ENCODE measurements at places on chromosomes 2 and 18. TPM values are rescaled to one million over a fixed set of nuclear protein-coding genes. Genes with fewer than 3 reads are reported as not detected.

The CFAP53 gene
- total RNA-seq: 4.7 TPM

The VWA3B gene
- total RNA-seq: 4.0 TPM

The PLCD4 gene
- 2.7 TPM for total RNA-seq

DNA sequence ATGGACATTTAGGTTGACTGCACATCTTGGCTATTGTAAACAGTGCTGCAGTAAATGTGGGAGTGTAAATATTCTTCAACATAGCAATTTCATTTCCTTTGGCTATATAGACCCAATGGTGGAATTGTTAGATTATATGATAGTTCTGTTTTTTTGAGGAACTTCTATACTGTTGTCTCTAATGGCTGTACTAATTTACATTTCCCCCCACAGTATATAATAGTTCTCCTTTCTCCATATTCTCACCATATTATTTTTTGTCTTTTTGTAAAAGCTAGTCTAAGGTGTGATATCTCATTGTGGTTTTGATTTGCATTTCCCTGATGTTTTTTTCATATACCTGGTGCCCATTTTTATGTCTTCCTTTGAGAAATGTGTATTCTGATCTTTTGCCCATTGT, 13.0 kb downstream of the EIF5B start:
- no peak overlapping the region for H3K27ac ChIP-seq
- H3K36me3 ChIP-seq: no peaks in the 10 kb centered on the region
- no peak overlapping the region for H3K4me3 ChIP-seq
- no peaks in the 10 kb centered on the region for H3K4me1 ChIP-seq
- DNase-seq: no peak
- no peaks in the 10 kb centered on the region for H3K27me3 ChIP-seq

The CCDC74B gene
- 31.2 TPM for total RNA-seq

- no peak overlapping the region for H3K27ac ChIP-seq
- no peaks in the 10 kb centered on the region for H3K4me1 ChIP-seq
- no peak for DNase-seq
- H3K4me3 ChIP-seq: no peak overlapping the region
Measured at GRCh38 chr2:169727065-169727464, 6.6 kb upstream of the KLHL23 start.

GRCh38 chr2:83901317-83901716, 557.8 kb downstream of the SUCLG1 start:
- no peaks in the 10 kb centered on the region for H3K27me3 ChIP-seq
- no peaks in the 10 kb centered on the region for H3K4me1 ChIP-seq
- DNase-seq: no peak

GRCh38 chr2:184633726-184634125, 35.4 kb downstream of the ZNF804A start:
- H3K4me3 ChIP-seq: no peak overlapping the region
- H3K36me3 ChIP-seq: no peaks in the 10 kb centered on the region
- H3K27me3 ChIP-seq: no peaks in the 10 kb centered on the region
- no peak for DNase-seq

- H3K4me3 ChIP-seq: no peak overlapping the region
- no peaks in the 10 kb centered on the region for H3K27me3 ChIP-seq
- H3K27ac ChIP-seq: no peak overlapping the region
- H3K36me3 ChIP-seq: no peaks in the 10 kb centered on the region
Measured at GRCh38 chr2:35204323-35204722, 1151.3 kb upstream of the CRIM1 start.

The RAB3GAP1 gene
- 54.6 TPM for total RNA-seq

DNA sequence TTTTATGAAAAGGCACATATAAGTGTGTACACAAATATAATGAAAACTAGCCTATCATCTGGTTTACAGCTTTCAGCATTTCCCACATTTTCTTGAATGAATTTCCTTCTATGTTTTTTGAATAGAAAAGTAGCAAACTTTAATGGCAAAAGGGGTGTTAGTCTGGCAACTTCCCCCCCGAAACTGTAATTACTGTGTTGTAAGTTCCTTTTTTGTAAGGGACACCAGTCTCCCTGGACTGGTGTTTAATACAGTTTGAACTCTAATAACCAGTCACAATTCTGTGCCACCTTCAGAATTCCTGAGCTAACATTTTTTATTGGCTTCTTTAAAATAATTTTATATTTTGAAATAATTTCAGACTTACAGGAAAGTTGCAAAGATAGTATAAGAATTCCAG, 94.2 kb downstream of the ACSL3 start:
- H3K4me3 ChIP-seq: no peak overlapping the region
- DNase-seq: no peak
- no peaks in the 10 kb centered on the region for H3K27me3 ChIP-seq
- H3K36me3 ChIP-seq: no peaks in the 10 kb centered on the region
- no peak overlapping the region for H3K27ac ChIP-seq

- H3K27ac ChIP-seq: no peak overlapping the region
- no peaks in the 10 kb centered on the region for H3K27me3 ChIP-seq
- no peaks in the 10 kb centered on the region for H3K36me3 ChIP-seq
- no peak for DNase-seq
- no peak overlapping the region for H3K4me3 ChIP-seq
Measured at GRCh38 chr2:7755879-7756278, 838.7 kb downstream of the RNF144A start.

The STEAP3 gene
- 25.1 TPM for total RNA-seq

- no peak overlapping the region for H3K27ac ChIP-seq
- no peak overlapping the region for H3K4me3 ChIP-seq
- H3K27me3 ChIP-seq: no peaks in the 10 kb centered on the region
- no peak for DNase-seq
- no peaks in the 10 kb centered on the region for H3K36me3 ChIP-seq
Measured at GRCh38 chr2:104049981-104050380, 803.9 kb upstream of the POU3F3 start.

GRCh38 chr18:13615432-13615861, 110.9 kb downstream of the FAM210A start:
- no peaks in the 10 kb centered on the region for H3K36me3 ChIP-seq
- no peak overlapping the region for H3K4me3 ChIP-seq
- no peaks in the 10 kb centered on the region for H3K4me1 ChIP-seq
- DNase-seq: no peak
- H3K27me3 ChIP-seq: no peaks in the 10 kb centered on the region

GRCh38 chr18:9690418-9691188, 17.5 kb upstream of the RAB31 start:
- DNase-seq: no peak
- no peaks in the 10 kb centered on the region for H3K36me3 ChIP-seq
- no peak overlapping the region for H3K27ac ChIP-seq
- H3K27me3 ChIP-seq: no peaks in the 10 kb centered on the region

The MAL gene
- 3.1 TPM for total RNA-seq

DNA sequence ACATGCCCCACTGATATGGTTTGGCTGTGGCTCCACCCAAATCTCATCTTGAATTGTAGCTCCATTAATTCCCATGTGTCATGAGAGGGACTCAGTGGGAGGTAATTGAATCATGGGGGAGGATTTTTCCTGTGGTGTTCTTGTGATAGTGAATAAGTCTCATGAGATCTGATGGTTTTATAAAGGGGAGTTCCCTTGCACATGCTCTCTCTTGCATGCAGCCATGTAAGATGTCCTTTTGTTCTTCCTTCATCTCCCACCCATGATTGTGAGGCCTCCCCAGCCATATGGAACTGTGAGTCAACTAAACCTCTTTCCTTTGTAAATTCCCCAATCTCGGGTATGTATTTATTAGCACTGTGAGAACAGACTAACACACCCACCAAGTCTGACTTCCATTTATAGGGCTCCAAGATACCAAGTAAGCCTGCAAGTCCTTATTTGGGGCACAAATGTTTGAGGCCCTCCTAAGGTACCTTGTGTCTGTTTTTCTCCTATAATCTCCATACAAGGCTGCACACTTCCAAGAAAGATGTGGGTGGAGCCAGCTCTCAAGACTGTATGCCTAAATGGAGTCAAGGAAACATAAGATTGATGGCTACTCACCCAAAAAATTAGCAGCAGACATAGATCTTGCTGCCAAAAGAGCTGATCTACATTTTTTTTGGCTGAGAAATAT, 364.7 kb downstream of the TXNL1 start:
- H3K36me3 ChIP-seq: no peaks in the 10 kb centered on the region
- H3K27me3 ChIP-seq: no peaks in the 10 kb centered on the region
- H3K4me1 ChIP-seq: no peaks in the 10 kb centered on the region

The FER1L5 gene
- 2.3 TPM for total RNA-seq

- H3K4me3 ChIP-seq: no peak overlapping the region
- H3K27ac ChIP-seq: no peak overlapping the region
- no peaks in the 10 kb centered on the region for H3K4me1 ChIP-seq
- no peaks in the 10 kb centered on the region for H3K36me3 ChIP-seq
- no peak for DNase-seq
Measured at GRCh38 chr2:101625387-101625786, 72.1 kb upstream of the MAP4K4 start.

The OTX1 gene
- 2.0 TPM for total RNA-seq

DNA sequence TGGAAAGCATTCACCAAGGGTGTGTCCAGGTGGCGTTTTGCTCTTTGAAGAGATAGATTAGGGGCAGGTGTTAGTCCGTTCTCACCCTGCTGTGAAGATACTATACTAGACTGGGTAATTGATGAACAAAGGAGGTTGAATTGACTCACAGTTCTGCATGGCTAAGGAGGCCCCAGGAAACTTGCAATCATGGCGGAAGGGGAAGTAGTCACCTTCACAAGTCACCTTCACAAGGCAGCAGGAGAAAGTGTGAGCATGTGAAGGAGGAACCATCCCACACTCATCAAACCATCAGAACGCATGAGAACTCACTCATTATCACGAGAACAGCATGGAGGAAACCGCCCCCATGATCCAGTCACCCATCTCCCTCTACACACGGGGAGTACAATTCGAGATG, 135.7 kb upstream of the NFATC1 start:
- H3K36me3 ChIP-seq: no peaks in the 10 kb centered on the region
- no peak for DNase-seq
- no peaks in the 10 kb centered on the region for H3K4me1 ChIP-seq

The TFPI gene
- total RNA-seq: 19.5 TPM

The FAM237A gene
- not detected for total RNA-seq

GRCh38 chr2:125033871-125034270, 1008.8 kb downstream of the CNTNAP5 start:
- H3K27ac ChIP-seq: no peak overlapping the region
- H3K36me3 ChIP-seq: no peaks in the 10 kb centered on the region
- DNase-seq: no peak
- no peak overlapping the region for H3K4me3 ChIP-seq

The EHD3 gene
- total RNA-seq: 7.2 TPM

GRCh38 chr2:25867396-25868003, 10.8 kb downstream of the ASXL2 start:
- DNase-seq: no peak
- H3K4me1 ChIP-seq: no peaks in the 10 kb centered on the region
- no peaks in the 10 kb centered on the region for H3K36me3 ChIP-seq
- no peak overlapping the region for H3K4me3 ChIP-seq
- no peaks in the 10 kb centered on the region for H3K27me3 ChIP-seq
- no peak overlapping the region for H3K27ac ChIP-seq

DNA sequence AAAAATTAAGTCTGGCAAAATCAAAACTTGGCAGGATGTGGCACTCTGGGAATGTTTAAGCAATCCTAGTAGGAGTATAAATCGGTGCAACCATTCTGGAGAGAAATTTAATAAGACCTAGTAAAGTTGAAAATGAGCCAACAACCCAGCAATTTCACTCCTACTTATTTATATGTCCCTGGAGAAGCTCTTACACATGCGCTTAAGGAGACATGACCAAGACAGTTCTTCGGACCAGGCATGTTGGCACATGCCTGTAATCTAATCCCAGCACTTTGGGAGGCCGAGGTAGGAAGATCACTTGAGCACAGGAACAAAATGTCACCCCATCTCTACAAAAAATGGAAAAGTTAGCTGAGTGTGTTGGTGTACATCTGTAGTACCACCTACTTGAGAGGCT, 374.6 kb upstream of the LYPD1 start:
- no peaks in the 10 kb centered on the region for H3K27me3 ChIP-seq
- no peaks in the 10 kb centered on the region for H3K36me3 ChIP-seq
- no peak for DNase-seq
- no peak overlapping the region for H3K4me3 ChIP-seq

DNA sequence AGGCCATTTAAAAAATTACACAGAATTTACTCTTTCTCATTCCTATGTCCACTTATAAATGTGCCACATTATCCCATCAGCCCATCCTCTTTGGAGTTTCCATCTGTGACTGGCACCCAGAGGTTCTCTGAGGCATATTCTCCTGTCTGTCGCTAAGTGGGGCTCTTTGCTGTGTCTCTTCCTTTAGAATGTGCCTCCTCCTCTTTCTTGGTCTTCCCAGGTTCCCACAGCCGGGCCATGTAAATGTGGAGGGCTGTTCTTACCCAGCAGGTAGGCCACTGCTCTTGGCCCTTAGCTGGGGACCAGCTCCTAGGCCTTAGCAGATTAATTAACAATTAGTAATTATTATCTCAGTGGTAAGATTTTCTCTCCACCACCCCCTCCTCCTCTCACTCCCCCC, 167.0 kb downstream of the INSIG2 start:
- no peak for DNase-seq
- H3K4me1 ChIP-seq: no peaks in the 10 kb centered on the region
- H3K27ac ChIP-seq: no peak overlapping the region
- H3K4me3 ChIP-seq: no peak overlapping the region

- no peaks in the 10 kb centered on the region for H3K27me3 ChIP-seq
- no peaks in the 10 kb centered on the region for H3K4me1 ChIP-seq
- DNase-seq: no peak
- no peaks in the 10 kb centered on the region for H3K36me3 ChIP-seq
Measured at GRCh38 chr2:206488623-206489022, 45.3 kb downstream of the ADAM23 start.

GRCh38 chr18:77380695-77381094, 131.0 kb downstream of the GALR1 start:
- H3K4me3 ChIP-seq: no peak overlapping the region
- no peak for DNase-seq
- H3K36me3 ChIP-seq: no peaks in the 10 kb centered on the region
- H3K27me3 ChIP-seq: no peaks in the 10 kb centered on the region
- H3K4me1 ChIP-seq: no peaks in the 10 kb centered on the region

DNA sequence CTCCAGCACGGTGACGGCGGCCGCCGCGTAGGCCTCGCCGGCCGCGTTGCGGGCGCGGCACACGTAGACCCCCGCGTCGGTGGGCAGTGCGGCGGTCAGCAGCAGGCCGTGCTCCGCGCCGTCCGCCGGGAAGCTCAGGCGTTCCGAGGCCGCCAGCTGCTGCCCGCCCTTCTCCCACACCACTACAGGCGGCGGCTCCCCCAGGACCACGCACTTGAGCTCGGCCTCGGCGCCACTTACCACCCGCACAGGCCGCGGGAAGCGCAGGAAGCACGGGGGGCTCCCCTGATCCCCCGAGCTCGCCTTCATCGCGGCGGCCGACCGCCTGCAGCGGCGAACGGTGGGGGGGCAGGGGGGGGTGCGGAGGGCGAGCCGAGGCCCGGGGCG, 422 bp downstream of the OBSL1 start:
- DNase-seq: no peak
- peak overlapping the region; percentile 63 for H3K4me3 ChIP-seq
- H3K4me1 ChIP-seq: no peaks in the 10 kb centered on the region

DNA sequence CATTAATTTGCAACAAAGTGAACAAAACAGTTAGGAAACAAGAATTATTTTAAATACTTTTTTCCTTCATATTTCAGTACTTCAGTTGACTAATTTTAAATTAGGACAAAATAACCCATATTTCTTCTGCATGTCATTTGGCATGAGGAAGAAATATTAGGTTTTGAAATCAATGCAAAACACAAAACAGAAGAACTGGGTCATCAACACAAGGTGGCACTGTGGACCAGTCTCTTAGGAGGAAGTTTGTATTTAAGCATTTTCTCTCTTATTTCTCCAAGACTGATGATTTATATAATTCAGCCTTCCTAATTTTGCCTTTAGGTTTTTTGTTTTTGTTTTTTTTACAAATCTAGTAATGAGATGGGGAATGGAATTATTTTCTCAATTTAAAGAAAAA, 352.8 kb upstream of the KCNH7 start:
- no peaks in the 10 kb centered on the region for H3K4me1 ChIP-seq
- H3K36me3 ChIP-seq: no peaks in the 10 kb centered on the region
- H3K4me3 ChIP-seq: no peak overlapping the region
- H3K27me3 ChIP-seq: no peaks in the 10 kb centered on the region
- no peak overlapping the region for H3K27ac ChIP-seq

The TET3 gene
- 12.8 TPM for total RNA-seq
